ENCODE measurements at places on chromosomes 4 and X.
A peak's percentile ranks its signal among the peaks of the same experiment; 100 is the strongest.

DNA sequence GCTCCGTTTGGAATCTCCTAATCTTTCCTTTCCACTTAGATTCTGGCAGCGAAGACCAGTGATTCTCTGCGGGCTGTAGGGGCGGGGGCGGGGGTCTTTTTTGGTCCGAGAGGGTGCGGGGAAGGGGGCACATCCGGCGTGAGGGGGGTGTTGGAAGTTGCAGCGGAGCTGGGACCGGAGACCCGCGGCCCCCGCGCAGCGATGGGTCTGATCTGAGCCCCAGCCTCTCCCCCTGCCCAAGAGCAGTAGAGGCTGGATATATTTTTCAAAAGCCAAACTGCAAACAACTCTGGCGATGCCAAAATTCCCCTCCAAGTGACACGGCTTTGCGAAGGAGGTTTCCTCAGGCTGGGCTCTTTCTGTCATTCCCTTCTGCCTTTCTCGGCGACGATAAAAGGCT lies 355 bp downstream of the GRID2 start:
- DNase-seq, result no peak

DNA sequence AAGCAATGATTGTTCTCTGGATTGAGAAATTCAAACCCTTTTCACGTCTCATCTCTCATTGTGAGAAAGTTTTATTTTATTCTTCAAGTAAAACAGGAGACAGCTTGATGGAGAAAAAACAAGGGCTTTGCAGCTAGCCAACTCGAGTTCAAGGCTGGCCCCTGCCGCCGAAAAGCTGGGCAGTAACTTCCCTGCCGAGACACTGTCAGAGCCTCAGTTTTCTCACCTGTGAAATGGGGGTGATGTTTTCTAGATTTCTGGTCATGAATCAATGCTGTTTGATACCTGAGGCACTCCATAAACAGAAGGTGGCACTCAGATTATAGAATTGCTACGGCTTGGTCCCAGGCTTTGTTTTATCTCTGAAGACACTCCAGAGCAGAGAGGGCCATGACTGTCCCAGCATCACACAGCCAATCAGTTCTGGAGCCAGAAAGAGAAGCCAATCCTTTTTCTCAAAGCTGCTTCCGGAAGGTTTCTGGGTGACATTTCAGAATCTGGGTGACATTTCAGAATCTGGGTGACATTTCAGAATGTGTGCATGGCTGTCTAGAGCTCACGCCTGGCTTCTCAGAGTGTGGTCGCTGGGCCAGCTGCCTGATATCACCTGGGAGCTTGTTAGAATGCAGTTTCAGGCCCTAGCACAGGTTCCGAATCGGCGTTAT lies 33.2 kb downstream of the HMX1 start:
- no peak for DNase-seq

DNA sequence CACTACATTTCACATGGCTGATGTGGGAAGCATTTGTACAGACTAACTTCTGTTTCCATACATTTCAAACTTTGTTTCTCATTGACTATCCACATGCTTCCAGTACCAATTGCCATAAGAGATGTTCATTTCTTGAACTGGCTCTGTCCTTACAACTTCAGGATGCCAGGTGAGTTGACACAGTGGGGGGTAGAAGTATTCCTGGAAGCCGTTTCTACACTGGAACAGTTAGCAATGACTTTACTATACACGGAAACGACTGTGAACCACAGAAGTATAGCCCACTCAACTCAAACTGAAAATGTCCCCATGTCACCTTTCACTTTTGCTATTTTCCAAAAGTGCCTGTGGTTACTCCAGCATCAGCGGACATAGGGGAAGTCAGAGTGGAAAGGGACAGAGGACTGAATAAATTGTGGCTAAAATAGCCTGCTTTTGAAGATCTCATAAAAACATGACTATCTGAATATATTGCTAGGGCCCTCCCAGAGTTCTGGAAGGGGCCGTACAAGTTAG lies 38.0 kb upstream of the DSPP start:
- no peak for DNase-seq

- no peak for DNase-seq
These were observed 448.2 kb downstream of the PPARGC1A start for GRCh38 chr4:23441530-23442069.

DNA sequence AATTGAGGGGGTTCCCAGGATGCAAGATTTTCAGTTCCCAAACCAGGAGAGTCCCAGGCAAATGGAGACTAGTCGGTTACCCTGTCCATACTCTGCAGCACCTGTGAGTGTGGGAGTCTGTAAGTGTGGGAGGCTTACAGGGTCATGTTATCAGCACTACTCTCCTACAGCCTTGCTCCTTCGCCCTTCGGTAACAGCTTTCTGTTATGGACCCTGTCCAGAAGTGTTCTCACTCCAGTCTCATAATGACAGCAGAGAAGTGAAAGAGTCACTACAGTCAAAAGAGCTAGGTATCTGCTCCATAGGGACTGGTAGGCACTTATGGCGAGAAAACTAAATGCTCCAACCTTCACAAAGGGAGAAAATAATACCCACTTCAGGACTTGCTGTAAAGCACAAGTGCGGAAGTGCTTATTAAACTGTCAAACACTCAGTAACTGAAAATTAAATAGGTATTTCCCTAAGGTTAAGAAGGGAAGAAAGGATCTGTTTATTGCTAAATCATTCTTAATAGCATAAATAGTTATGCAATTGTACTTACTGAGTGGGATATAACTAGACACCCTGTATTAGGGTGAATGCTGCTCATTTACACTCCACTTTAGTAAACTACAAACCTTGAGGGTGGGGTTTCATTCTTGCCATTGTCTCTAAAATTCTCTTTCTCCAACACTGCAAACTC lies 2.7 kb upstream of the ADH7 start:
- DNase-seq, result no peak

DNA sequence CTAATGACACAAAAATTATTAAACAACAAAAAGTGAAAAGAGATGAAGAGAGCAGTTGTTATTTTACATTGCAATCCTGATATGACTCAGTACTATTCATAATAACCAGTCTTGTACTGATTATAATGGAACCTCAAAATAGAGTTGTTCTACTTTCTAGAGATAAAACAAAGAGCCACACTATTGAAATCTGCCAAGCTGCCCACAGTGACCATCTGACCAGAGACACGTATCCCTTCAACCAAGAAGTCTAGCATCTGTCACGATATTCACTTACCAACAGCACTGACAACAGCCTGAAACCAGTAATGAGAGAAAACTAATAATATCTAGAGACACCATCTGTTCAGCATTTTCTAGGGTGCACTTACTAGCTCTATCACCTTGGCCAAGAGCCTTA lies 466.7 kb downstream of the NKX6-1 start:
- DNase-seq, result no peak

DNA sequence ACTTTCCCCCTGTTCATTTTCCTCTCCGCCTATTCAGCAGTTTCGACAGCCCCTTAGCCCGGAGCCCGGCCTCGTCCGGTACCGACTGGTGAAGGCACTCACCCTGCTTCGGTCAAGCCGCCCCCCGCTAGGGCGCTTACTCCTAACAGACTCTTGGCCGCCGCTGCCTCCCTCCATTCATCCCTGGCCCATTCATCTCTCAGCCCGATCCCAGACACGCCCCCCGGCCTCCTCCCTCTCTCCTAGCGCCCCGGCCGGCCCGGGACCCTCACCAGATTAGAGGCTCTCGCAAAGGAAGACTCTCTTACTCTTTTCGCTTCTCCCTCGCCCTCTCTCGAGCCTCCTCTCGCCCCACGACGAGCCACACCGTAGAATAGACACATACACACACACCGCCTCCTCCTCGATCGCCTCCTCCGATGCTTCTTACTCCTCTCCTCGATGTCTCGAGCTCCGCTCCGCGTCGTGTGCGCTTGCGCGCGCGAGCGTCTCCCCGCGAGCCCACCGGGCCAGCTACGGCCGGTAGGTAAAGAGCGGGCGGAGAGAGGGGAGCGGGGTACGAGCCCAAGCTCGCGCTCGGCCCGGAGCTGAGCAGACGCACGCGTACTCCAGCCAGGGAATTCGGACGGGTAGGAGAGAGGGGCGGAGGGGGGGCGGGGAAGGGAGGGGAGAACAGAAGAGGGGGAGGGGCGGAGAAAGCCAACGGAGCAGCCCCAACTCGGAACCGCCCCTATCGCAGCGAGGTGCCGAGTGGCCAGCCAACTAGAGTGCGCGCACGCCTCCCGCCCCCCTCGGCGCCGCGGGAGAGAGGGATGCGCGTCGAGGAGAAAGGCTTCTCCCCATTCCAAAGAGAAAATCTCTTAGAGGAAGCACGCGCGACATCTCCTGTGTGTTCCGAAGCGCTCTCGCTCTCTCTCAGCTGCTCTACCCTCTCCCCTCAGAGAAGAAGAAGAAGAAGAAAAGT lies at the start of gene WNK3:
Gene WNK3 (minus strand): TSS at position 633 of the 964 bp plus-strand sequence.
- peak; percentile 83 for DNase-seq

GRCh38 chr4:156686120-156686519 lies 285.5 kb downstream of the PDGFC start:
- DNase-seq, result peak; percentile 77
